Right lobe of liver (tissue), 6 donors: ENCODE measurements at places on chromosomes 1 and 21. TPM values are rescaled to one million over a fixed set of nuclear protein-coding genes. Genes with fewer than 3 reads are reported as not detected.
A peak's percentile ranks its signal among the peaks of the same experiment; 100 is the strongest.

DNA sequence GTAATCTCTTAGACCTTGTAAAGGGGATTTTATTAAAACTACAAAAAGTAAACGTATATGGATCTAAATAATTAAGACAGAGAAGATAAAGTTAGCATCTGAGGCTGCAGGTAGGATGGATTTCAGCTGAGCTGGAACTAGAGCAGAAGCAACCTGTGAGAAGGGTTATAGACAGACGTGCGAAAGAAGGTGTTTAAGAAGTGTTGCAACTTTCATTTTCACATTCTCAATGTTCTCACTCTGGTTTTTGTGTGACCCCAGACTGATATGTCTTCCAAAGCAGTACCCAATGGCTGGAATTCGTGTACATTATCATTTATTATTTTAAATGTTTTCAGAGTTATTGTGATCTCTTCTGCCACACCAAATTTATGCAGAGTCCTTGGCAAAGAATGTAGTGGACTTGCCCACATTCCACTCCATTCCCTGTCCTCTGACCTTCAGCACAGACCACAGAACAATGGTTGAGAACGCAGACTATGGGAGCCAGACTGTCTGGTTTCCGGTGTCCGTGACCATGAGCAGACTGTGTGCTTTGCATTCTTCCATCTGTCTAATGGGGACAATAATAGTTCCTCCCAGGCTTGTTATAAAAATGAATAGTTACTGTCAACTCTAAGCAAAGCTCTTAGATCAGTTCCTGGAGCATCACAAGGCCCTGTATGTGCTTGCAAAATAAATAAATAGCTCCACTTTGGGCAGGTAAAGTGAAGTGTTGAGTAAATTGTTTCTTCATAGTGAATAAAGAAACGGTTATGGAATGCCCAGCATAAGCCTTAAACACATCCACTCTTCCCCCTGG is 140.6 kb upstream of the SAMSN1 start:
- no peak overlapping the region for H3K4me3 ChIP-seq
- no peak overlapping the region for H3K27ac ChIP-seq
- H3K36me3 ChIP-seq = no peaks in the 10 kb centered on the region
- no peak for DNase-seq

The AKT3 gene
- 4.9 TPM for total RNA-seq

- no peak overlapping the region for H3K27ac ChIP-seq
- no peaks in the 10 kb centered on the region for H3K36me3 ChIP-seq
- H3K4me3 ChIP-seq = no peak overlapping the region
- no peaks in the 10 kb centered on the region for H3K4me1 ChIP-seq
- no peak for DNase-seq
These were observed 64.1 kb downstream of the KIFAP3 start for GRCh38 chr1:170010443-170010842.

GRCh38 chr1:161727256-161727924 is 6.0 kb downstream of the FCRLB start:
- peak overlapping the region; percentile 63 for H3K4me3 ChIP-seq
- H3K27me3 ChIP-seq = no peaks in the 10 kb centered on the region
- no peaks in the 10 kb centered on the region for H3K4me1 ChIP-seq
- DNase-seq = no peak

The FAM72C gene
- 0.17 TPM for total RNA-seq

GRCh38 chr1:174818014-174818616 is 181.6 kb upstream of the CACYBP start:
- no peak for DNase-seq
- H3K4me1 ChIP-seq = no peaks in the 10 kb centered on the region

- H3K36me3 ChIP-seq = no peaks in the 10 kb centered on the region
- no peaks in the 10 kb centered on the region for H3K27me3 ChIP-seq
- H3K4me3 ChIP-seq = no peak overlapping the region
These were observed 41.8 kb upstream of the USP25 start for GRCh38 chr21:15688016-15688415.

DNA sequence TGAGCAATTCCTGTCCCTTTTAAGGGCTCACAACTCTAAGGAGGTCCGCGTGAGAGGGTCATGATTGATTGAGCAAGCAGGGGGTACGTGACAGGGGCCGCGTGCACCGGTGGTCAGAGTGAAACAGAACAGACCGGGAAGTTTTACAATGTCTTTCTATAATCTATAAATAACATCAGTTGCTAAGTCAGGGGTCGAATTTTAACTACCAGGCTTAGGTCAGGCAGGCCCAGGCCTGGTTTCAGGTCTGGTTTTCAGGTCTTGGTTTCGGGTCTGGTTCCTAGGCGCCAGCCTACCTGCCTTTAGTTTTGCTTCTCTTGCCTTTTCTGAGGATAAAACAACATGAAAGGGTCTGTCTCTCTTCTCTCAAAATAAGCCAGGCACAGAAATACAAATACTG is 476.0 kb upstream of the CAMK1G start:
- no peak for DNase-seq
- no peak overlapping the region for H3K4me3 ChIP-seq
- H3K36me3 ChIP-seq = no peaks in the 10 kb centered on the region
- H3K27ac ChIP-seq = no peak overlapping the region
- H3K27me3 ChIP-seq = no peaks in the 10 kb centered on the region

- H3K4me1 ChIP-seq = no peaks in the 10 kb centered on the region
- no peaks in the 10 kb centered on the region for H3K36me3 ChIP-seq
- no peak overlapping the region for H3K4me3 ChIP-seq
- DNase-seq = no peak
- no peaks in the 10 kb centered on the region for H3K27me3 ChIP-seq
These were observed 216.1 kb downstream of the DUSP10 start for GRCh38 chr1:221525749-221526148.

- H3K4me3 ChIP-seq = no peak overlapping the region
- no peaks in the 10 kb centered on the region for H3K36me3 ChIP-seq
- H3K4me1 ChIP-seq = no peaks in the 10 kb centered on the region
These were observed 85.0 kb downstream of the FNBP1L start for GRCh38 chr1:93532780-93533378.

GRCh38 chr1:23558140-23558871 is 995 bp downstream of the ID3 start:
- H3K36me3 ChIP-seq = no peaks in the 10 kb centered on the region
- peak overlapping the region; percentile 93 for H3K27ac ChIP-seq
- no peaks in the 10 kb centered on the region for H3K27me3 ChIP-seq

DNA sequence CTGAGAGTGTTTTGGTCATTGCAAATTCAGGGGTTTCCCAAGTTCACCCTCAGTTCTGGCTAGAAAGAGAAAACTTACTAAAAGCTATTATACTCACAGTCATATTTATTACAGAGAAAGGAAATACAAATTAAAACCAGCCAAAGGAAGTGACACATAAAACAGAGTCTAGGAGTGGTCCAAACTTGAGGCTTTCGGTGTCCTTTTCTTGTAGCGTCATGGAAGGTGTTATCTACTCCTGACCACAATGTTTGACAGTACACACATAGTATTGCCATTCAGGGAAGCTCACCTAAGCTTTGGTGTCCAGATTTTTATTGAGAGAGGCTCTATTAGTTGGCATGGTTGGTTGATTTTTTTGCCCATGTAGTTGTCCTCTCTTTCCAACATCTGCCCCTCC is 59.0 kb downstream of the SLC35A3 start:
- no peak overlapping the region for H3K27ac ChIP-seq
- DNase-seq = no peak

The KRTAP10-7 gene
- not detected for total RNA-seq

GRCh38 chr1:70864302-70864701 is 183.3 kb downstream of the PTGER3 start:
- no peaks in the 10 kb centered on the region for H3K27me3 ChIP-seq
- no peak for DNase-seq
- H3K4me1 ChIP-seq = no peaks in the 10 kb centered on the region
- H3K4me3 ChIP-seq = no peak overlapping the region

DNA sequence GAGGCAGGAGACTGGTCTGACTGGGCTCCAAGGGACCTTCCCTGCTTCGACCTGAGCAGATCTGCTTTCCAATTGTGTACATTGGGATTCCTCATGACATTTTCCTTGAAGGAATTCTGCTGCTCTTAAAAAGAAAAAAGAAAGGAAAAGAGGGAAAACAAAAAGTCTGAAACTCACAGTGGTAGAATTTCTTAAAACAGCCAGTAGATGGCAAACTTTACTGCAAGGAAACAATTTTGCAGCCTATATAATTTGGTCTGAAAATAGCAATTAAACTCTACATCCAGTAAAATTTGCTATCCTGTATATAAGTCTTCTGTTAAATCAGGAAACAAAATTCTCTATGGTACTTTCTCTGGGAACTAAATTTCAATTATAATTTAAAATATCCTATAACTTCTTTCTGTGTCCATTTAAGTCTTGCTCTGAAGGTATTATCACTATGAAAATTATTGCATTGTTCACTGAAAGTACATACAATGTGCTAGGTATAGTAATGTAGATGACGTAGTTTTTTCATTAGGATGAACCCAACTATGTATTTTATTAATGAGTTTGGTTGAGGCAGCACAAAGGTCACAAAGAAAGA is 59.8 kb downstream of the CRB1 start:
- H3K27ac ChIP-seq = no peak overlapping the region
- no peaks in the 10 kb centered on the region for H3K4me1 ChIP-seq
- no peak for DNase-seq
- no peaks in the 10 kb centered on the region for H3K36me3 ChIP-seq
- H3K27me3 ChIP-seq = no peaks in the 10 kb centered on the region

DNA sequence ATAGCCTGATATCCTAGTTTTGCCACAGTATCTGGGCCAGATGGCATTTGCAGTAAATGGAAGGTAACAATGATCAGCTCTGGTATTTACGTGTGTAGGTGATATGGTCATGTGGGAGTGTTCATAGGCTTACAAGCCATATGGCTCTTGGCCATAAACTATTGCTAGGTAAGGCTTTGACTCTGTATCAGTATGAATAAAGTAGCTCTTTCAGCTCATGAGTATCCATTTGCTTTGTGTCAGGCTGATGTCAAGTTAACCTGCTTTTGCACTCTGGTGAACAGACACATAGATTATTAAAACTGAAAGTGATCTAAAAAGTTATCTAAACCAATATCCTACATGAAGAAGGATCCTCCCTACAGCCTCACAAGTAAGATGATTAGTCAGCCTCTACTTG is 69.0 kb downstream of the DDR2 start:
- no peak overlapping the region for H3K27ac ChIP-seq
- DNase-seq = no peak
- H3K27me3 ChIP-seq = no peaks in the 10 kb centered on the region
- no peak overlapping the region for H3K4me3 ChIP-seq

DNA sequence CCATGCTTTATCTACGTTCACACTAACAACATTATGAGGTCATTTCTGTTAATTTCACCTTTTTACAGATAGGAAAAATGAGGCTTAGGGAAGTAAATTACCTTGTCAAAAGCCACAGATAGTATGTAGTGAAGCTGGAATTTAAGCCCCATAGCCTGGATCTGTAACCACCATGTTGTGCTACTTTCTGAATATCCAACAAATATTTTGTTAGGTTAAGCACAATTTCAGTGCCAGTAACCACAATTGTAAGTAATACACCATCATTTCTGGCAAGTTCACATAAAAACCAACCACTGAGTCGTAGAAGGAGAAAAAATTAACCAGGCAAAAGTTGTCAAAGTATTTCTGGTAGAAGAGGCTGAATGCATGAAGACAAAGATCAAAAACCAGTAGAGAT is 593.1 kb upstream of the CAMK1G start:
- no peak overlapping the region for H3K27ac ChIP-seq
- H3K36me3 ChIP-seq = no peaks in the 10 kb centered on the region
- H3K4me3 ChIP-seq = no peak overlapping the region
- DNase-seq = no peak
- H3K27me3 ChIP-seq = no peaks in the 10 kb centered on the region

The SETSIP gene
- total RNA-seq = not detected

DNA sequence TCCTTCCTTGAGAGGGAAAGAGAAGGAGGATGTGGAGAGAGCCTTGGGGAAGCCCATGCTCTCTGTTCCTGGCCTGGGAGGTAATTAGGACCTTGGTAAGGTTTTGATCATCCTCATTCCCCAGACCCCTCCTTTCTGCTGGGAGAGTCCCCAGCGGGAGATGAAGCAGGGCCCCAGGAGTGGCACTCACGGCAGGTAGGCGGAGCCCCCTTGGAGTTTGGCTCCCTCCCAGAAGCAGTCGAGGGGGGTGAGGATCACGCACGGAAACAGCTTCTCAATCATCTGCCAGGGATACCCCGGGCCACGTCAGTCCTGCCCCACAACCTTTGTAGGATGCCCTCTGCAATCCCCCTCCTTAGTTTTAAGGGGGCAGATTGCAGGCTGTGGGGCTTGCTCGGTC is 11.5 kb downstream of the PTCH2 start:
- no peak overlapping the region for H3K27ac ChIP-seq
- H3K27me3 ChIP-seq = no peaks in the 10 kb centered on the region
- no peak overlapping the region for H3K4me3 ChIP-seq
- no peaks in the 10 kb centered on the region for H3K4me1 ChIP-seq

DNA sequence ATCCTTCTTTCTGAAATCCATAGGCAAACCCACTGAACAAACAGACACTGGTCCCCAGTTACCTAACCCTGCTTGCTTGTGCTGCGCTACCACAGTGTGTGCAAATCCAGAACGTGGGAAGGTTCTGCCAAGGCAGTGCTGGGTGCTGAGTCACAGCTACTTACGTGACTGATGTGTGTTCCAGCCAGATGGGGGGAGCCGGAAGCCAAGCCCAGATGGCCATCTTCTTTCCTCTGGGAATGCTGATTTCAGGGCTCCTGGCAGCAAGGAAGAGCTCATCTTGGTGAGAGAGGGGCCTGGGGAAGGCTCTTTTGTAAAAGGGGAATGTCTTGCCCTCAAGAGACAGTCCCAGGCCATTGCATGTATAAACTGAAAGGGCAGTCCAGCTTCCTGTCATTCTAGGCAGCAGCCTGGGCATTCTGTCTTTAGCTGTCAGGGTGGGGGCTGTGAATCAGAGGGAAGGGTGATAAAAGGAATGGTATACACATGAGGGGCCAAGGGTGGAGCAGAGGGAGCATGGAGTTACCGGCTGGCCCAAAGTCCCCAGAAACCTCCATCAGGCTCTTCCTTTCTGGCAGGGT is 54.1 kb downstream of the CD46 start:
- H3K36me3 ChIP-seq = no peaks in the 10 kb centered on the region
- DNase-seq = no peak
- no peaks in the 10 kb centered on the region for H3K4me1 ChIP-seq
- no peak overlapping the region for H3K4me3 ChIP-seq
- H3K27ac ChIP-seq = peak overlapping the region; percentile 47
- H3K27me3 ChIP-seq = no peaks in the 10 kb centered on the region

The CTSK gene
- total RNA-seq = 2.5 TPM

DNA sequence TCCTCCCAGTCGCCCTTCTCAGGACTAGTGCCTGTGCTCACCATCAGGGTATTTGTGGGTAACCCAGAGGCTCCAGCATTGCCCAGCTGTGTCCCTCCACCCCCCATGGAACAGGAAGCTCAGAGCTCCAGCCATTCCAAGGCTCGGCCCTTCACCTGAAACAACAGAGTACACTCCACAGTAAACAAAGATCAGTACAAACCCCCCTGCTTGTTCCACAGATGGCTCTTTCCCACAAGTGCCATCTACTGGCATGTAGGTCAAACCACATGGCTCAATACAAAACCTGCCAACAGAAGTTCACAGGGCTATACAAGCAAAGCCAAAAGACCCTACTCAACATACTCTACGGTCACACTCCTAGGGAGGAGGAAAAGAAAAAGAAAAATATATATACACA is 258.7 kb downstream of the AGBL4 start:
- H3K36me3 ChIP-seq = no peaks in the 10 kb centered on the region
- no peak overlapping the region for H3K27ac ChIP-seq
- H3K4me1 ChIP-seq = no peaks in the 10 kb centered on the region
- no peak for DNase-seq

GRCh38 chr1:195954848-195955247 is 653.4 kb downstream of the KCNT2 start:
- H3K27me3 ChIP-seq = no peaks in the 10 kb centered on the region
- DNase-seq = no peak
- H3K27ac ChIP-seq = no peak overlapping the region
- no peaks in the 10 kb centered on the region for H3K36me3 ChIP-seq
